ENCODE measurements at places on chromosomes 7 and 10.

GRCh38 chr7:139681463-139681755 lies 96.4 kb downstream of the HIPK2 start:
- H3K36me3 ChIP-seq, result peaks cover 14% of the 10 kb centered on the region
- H3K27me3 ChIP-seq, result no peaks in the 10 kb centered on the region
- peak overlapping the region; percentile 46 for H3K4me3 ChIP-seq

DNA sequence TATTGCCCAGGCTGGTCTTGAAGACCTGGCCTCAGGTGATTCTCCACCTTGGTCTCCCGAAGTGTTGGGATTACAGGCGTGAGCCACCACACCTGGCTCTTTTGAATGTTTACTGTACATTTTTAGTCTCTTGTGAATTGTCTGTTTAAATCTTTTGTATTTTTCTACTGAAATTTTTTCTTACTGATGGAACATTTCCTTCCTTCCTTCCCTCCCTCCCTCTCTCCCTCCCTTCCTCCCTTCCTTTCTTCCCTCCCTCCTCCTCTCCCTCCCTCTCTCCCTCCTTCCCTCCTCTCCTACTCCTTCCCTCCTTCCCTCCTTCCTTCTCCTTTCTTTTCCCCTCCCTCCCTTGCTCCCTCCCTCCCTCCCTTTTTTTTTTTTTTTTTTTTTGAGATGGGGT lies 58.0 kb downstream of the DAGLB start:
- no peak for DNase-seq
- H3K4me3 ChIP-seq, result no peak overlapping the region
- H3K4me1 ChIP-seq, result peaks cover 42% of the 10 kb centered on the region
- H3K36me3 ChIP-seq, result peaks cover 56% of the 10 kb centered on the region
- H3K27me3 ChIP-seq, result no peaks in the 10 kb centered on the region

DNA sequence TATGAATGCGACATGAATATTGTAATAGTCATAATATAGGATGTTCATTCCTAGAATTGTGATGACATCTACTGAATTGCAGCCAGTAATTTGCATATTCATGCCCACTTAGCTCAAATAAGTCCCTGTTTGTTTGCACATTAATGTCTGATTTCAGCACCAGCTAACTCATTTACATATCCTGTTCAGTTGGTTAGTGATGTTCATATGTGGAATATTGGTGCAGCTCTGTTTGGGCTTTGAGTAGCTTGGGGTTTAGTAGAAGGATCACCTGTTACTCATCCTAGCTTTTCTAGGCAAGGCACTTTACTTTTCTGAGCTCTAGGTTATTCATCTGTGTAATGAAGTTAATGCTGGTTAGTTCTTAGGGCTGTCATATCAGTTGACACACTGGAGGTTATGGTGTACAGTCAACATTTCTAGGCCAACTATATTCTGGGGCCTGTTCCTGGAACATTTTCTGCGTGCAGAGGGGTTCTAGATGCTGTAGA lies 238.4 kb downstream of the EXOC4 start:
- no peak for DNase-seq
- peaks cover 16% of the 10 kb centered on the region for H3K4me1 ChIP-seq
- H3K36me3 ChIP-seq, result peaks cover 12% of the 10 kb centered on the region
- H3K27me3 ChIP-seq, result no peaks in the 10 kb centered on the region
- no peak overlapping the region for H3K4me3 ChIP-seq
- no peak overlapping the region for H3K27ac ChIP-seq

GRCh38 chr10:125149036-125149679 lies 11.2 kb downstream of the CTBP2 start:
- DNase-seq, result no peak
- no peak overlapping the region for H3K27ac ChIP-seq
- H3K4me1 ChIP-seq, result peaks cover 4% of the 10 kb centered on the region
- H3K27me3 ChIP-seq, result peaks cover 51% of the 10 kb centered on the region
- no peaks in the 10 kb centered on the region for H3K36me3 ChIP-seq

DNA sequence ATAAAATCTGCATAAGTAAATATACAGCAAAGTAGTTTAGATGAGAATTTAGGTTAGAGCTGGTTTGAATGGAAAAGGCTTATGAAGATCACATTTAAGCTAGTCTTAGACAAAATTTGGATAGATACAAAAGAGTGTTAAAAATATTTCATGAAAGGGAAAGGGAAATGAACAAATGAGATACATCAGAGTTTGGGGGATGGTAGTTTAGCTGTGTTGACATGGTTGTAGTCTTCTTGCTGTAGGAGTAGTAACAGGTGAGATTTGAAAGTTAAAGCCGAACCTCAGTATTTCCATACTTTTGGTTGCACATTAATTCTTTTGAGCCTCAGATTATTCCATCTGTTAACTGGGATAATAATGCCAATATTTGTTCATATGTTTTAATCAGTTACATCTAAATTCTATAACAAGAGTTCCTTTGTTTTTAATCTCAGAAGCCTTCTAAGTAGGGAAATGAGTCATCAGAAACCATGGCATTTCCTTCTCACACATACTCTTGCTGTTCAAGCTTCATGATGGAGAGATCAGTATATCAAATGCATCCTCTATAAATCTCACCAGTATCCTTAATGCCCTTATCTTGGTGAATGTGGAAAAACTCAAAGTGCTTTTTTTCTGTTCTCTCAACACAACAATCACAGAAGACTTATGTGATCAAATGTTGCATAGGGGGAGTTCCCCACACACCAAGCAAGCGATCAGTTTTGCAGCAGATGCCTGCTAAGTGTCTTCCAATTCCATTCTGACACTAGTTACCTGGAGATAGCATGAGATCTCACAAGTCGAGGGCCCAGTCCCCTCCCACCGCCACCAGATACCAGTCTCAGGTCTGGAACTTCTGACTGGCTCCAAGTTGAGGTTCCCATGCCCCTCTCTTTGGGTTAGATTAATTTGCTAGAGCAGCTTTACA lies 84.7 kb downstream of the MAPK8 start:
- H3K27me3 ChIP-seq, result no peaks in the 10 kb centered on the region
- peak overlapping the region; percentile 39 for H3K27ac ChIP-seq
- peak overlapping the region; percentile 13 for H3K4me3 ChIP-seq
- peaks cover 2% of the 10 kb centered on the region for H3K36me3 ChIP-seq
- no peak for DNase-seq

DNA sequence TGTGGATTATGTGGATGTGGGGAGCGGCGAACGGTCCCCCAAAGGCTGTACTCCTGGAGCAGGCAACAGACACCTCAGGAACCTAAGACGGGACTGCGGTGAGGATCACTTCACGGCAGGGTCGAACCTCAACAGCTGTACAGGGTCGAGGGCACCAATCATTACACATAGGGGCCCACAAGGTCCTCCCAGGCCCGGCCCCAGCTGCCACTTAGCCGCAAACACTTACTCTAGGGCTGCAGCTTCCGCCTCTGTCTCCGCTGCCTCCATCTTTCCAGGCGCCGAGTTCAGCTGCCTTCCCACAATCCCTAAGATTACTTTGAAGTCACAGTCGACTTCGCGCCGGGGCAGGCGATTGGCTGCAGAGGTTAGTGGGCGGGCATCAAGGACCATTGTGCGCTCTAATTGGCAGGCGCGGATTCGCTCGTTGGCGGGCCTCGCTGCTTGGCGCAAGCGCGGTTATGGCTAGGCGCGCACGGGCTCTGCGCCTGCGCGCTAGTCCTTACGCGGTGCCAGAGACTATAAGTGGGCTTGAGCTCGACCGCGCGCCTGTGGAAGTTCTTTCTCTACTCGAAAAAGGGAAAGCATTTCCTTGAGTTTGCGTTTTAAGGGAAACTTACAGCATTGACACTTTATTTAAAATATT lies at the start of gene ZWINT:
TSS of gene ZWINT (minus strand) at position 293 of the 646 bp plus-strand sequence. CDS start at position 270, 23 bp downstream.
- H3K36me3 ChIP-seq, result peaks cover 50% of the 10 kb centered on the region
- peak within 1 kb of the TSS; percentile 95 for H3K27ac ChIP-seq
- H3K4me3 ChIP-seq, result peak within 1 kb of the TSS; percentile 97

GRCh38 chr7:40784176-40784575 lies 649.4 kb downstream of the SUGCT start:
- H3K4me1 ChIP-seq, result no peaks in the 10 kb centered on the region
- H3K27ac ChIP-seq, result no peak overlapping the region
- H3K27me3 ChIP-seq, result no peaks in the 10 kb centered on the region
- no peak overlapping the region for H3K4me3 ChIP-seq
- DNase-seq, result no peak

- no peak overlapping the region for H3K4me3 ChIP-seq
- DNase-seq, result no peak
- no peaks in the 10 kb centered on the region for H3K36me3 ChIP-seq
Observed at GRCh38 chr7:84412161-84412969, 217.8 kb upstream of the SEMA3A start.

- DNase-seq, result no peak
- no peaks in the 10 kb centered on the region for H3K36me3 ChIP-seq
- H3K4me1 ChIP-seq, result no peaks in the 10 kb centered on the region
- no peak overlapping the region for H3K4me3 ChIP-seq
- H3K27me3 ChIP-seq, result no peaks in the 10 kb centered on the region
Observed at GRCh38 chr10:66823301-66823700, 102.5 kb upstream of the LRRTM3 start.

DNA sequence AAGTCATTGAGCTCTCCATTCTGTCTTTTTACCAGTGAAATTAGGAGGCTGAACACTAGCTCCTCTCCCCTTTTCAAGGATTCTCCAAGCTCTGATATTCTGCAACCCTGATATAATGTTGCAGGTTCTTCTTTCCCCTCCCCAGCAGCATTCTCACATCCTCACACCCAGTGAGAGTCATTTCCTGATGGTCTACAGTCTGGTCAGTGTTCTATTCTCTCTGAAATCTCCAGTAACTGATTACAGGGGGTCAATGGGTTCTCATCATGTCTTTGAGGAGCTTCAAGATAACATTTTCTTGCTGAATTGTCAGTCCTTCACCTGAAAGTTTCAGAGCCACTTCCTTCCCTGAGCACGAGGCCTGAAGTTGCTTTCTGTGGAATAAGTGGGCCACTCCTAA lies 299.4 kb downstream of the PTEN start:
- H3K27ac ChIP-seq, result no peak overlapping the region
- DNase-seq, result no peak
- peaks cover 11% of the 10 kb centered on the region for H3K4me1 ChIP-seq
- H3K4me3 ChIP-seq, result no peak overlapping the region
- H3K36me3 ChIP-seq, result peaks cover 2% of the 10 kb centered on the region
